ENCODE measurements at places on chromosomes 5 and 9. TPM values are rescaled to one million over a fixed set of nuclear protein-coding genes. Genes with fewer than 3 reads are reported as not detected.
A peak's percentile ranks its signal among the peaks of the same experiment; 100 is the strongest.

Gene NR5A1
- not detected for polyA plus RNA-seq

Gene SPATA31A1
- polyA plus RNA-seq = not detected

GRCh38 chr5:156396063-156396829 lies 69.3 kb downstream of the SGCD start:
- DNase-seq = peak; percentile 47

Gene KCNIP1
- polyA plus RNA-seq = 10.8 TPM

DNA sequence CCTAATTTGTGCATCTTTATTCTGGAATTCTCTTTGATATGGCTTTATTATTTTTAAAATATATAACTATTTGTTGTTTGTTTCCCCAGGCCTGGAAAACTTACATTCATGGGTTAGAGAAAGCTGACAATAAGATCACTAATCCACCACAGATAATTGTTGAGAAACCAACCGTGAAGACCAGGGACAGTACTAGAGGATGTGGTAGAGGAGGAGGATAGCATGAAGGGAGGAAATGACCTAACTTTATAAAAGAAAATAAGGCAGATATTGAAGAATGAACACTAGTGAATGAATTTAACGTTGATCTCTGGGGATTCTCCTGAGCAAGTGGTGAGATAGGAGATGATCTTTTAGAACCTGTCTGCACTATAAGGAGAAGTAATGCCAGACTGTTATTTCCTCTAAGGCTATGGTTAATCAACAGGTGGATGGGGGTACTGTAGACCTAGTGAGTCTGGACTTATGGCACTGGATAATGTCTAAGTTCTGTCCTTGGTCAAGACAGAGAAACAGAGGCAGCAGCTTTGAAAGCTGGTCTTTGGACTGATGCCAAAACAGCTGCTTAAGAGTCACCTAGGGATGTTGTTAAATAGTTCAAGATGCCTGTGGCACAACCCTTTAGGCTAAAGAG lies 52.4 kb downstream of the NREP start:
- DNase-seq = no peak

DNA sequence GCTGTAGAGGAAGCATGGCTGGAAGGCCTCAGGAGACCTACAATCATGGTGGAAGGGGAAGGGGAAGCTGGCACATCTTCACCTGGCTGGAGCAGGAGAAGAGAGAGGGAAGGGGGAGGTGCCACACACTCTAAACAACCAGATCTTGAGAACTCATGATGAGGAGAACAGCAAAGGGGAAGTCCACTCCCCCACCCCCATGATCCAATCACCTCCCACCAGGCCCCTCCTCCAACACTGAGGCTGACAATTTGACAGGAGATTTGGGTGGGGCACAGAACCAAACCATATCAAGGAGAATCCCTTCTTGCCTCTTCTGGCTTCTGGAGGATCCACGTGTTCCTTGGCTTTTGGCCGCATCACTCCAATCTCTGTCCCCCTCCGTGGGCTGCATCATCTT lies 13.1 kb upstream of the CMBL start:
- no peak for DNase-seq

GRCh38 chr5:61277190-61277589 lies 54.9 kb upstream of the ZSWIM6 start:
- DNase-seq = no peak

- DNase-seq = no peak
Observed at GRCh38 chr9:76756941-76757673, 7.1 kb upstream of the PCA3 start.

Measured in left kidney (tissue), 8 donors.